Femur (tissue), 1 donor: ENCODE measurements at places on chromosomes 3 and 15.

- no peak for DNase-seq
Measured at GRCh38 chr3:114942773-114943172, 204.3 kb downstream of the ZBTB20 start.

- DNase-seq, result no peak
Measured at GRCh38 chr3:76834657-76835056, 205.2 kb upstream of the ROBO2 start.

DNA sequence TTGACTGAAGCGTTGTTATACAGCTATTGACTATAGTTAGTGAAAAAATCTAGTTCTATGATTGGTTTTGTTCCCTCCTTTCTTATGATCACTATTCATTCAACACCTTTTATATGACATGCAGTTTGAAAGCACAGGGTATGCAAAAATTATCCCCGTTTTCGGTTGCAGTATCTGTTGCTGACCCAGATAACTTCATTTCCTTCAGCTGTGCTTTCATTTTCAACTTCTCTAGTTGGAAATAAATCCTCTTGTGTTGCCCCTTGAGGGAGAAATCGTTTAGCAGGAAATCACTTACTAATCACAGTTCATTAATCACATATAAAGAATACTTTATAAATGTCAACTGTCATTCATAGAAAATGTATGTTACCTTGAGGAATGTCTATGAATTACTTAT, 55.1 kb downstream of the MBNL1 start:
- DNase-seq, result no peak

GRCh38 chr3:107813026-107813425, 277.8 kb downstream of the CD47 start:
- no peak for DNase-seq

DNA sequence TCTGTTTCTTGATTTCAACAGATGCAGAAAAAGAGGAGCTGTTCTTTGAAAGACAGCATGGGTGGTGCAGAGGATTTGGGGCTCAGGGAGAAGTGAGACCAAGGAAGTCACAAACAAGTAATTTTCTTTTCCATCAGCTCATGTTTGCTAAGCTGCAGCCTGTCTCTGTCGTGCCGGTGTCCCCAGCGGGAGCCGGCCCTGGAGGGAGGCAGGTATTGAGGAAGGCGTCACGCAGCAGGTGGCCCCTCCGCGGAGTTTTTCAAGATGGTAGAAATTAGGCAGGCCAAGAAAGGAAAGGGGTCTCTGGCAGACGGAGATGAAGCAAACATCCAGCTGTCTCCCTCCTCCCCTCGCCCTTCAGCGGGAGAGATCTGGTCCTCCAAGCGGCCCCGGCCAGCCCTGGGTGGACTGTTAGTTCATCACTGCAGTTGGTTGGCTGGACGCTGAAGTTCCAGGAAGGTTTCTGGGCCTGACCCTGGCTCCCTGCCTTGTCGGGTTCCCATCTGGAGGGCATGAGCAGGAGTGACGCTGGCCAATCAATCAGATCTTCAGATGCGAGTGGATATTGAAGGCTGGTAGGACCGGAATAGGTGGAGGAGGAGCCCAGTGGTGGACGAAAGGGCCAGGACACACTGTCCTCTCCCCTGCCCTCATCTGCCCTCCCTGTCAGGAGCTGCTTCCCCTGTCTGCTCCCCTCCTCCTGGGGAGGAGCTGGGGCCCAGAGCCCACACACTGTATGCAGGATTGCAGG, 27.7 kb upstream of the MUC4 start:
- DNase-seq, result peak; percentile 28

DNA sequence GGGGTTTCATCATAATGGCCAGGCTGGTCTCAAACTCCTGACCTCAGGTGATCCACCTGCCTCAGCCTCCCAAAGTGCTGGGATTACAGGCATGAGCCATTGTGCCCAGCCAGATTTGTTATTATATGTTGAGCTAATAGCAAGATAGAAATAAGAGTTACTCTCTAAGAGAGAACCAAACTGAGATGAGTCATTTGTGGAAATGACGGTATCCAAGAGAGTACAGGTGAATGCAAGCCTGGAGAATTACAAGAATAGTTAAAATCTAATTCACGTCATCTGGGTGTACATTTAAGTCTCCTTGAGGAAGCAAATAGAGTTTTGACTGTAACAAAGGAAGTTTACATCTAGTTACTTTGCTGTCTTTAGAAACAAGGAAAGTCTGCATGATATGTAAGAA, 12.0 kb upstream of the CDIN1 start:
- DNase-seq, result no peak

DNA sequence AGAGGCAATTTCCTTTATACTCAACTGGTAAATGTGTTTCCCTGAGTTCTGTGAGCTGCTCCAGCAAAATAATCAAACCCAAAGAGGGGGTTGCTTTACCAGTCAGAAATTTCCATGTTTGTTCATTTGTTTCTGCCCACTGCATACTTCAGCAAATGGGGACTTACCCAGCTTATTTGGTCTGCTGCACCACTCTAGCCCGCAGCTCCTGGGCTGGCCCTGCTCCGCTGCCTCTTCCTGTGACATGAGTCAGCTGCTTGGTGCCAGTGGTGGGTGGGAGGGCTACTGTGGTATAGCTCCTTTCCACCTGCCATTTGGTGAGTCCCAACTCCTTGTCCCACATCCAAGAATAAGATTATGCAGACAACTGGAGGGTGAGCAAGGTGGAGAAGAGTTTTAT, 644.2 kb downstream of the MCTP2 start:
- DNase-seq, result no peak

GRCh38 chr15:39593071-39593655, 12.3 kb downstream of the THBS1 start:
- no peak for DNase-seq

DNA sequence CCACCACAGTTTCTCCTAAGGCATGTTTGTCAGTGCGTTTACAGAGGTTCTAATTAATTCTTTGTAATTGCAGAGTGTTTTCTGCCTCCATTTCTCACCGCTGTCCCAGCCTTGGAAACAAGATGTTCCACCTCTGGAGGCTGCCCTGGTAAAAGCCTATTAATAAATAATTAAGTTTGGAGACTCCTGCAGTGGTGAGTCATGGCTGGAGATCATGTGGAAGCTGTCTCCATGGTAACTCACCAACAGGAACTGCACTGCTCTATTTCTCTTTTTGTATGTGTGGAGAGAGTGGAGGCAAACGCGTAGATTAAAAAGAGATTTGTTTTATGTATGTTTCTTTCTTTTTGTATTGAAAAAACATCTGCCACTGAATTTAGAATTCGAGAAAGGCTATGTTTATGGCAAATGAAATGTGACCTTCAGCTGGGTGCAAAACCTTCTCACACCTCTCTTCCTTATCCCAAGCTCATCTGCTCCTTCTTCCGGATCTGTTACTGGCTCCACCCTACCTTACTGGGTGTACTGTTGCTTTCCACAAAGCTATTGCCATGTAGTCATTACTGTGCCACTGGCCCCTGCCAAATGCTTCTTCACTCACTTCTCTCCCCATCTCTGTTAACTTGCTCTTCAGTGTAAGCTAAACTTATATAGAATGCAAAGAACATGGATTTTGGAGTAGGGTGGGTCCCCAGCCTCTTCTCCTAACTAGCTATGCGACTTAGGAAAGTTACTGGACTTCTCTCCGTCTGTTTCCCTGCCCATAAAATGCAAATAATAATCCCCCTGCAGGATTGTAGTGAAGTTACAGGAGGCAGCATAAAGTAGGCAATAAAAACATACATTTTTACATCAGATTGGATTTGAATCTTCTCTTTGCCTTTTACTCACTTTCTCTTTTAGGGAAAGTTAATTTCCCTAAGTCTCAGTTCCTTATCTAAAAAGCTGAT, 778.5 kb downstream of the NTRK3 start:
- peak; percentile 23 for DNase-seq

GRCh38 chr15:48632651-48633050, 12.9 kb downstream of the FBN1 start:
- no peak for DNase-seq

DNA sequence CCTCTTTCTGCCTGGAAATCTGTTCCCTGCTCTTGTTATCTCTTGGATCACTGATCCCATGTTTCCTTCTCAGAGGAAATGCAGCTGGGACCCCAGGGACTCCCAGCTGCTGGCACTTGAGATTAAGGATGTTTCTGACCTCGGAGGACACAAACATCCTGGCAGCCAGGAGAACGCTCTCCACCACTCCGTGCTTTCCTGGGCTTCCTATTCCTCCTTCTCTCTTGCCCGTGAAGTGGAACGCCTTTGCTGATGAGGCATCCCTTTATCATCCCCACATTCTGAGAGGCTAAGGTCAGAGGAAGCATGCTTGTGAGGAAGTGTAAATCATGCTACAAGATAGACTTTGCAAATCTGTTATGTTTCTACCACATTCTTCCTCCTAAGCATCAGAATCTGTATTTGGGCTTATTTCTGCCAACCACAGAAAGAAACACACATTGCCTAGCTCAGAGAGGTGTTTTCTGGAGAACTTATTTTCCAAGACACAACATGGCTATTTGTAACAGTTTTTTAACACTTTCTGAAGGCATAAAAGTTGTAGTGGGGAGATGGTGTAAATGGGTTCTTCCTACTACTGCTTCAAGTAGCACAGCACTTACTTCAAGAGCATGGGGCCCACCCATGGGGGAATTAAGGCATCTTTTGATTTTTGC, 25.6 kb upstream of the LDHAL6B start:
- DNase-seq, result no peak
